SW 1271 (cell line): ENCODE measurements at places on chromosomes 3 and 15.
A peak's percentile ranks its signal among the peaks of the same experiment; 100 is the strongest.

- DNase-seq: no peak
These were observed 740 bp upstream of the OXSR1 start for GRCh38 chr3:38164643-38164951.

GRCh38 chr15:80778964-80779657 is at the start of gene CEMIP:
CEMIP (plus strand) TSS chr15:80779370; CDS start chr15:80873880, 94,510 bp downstream.
- DNase-seq: peak; percentile 9

DNA sequence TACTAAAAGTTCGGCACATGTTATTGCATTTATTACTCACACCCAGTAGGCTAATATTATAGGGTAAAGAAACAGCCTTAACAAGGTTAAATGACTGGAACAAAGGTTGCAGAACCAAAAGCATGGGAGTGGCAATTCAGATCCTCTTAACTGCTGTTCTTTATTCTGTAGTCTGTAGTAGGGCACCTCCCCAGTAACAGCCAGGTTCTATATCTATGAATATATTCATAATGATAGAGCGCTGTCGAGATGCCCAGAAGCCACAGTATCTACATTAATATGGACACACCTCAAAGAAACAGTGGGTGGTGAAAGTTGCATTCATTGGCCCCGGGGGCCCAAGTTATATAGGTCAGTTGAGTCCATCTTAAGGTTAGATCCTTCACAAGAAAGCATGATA is 340.9 kb upstream of the THRB start:
- DNase-seq: no peak

DNA sequence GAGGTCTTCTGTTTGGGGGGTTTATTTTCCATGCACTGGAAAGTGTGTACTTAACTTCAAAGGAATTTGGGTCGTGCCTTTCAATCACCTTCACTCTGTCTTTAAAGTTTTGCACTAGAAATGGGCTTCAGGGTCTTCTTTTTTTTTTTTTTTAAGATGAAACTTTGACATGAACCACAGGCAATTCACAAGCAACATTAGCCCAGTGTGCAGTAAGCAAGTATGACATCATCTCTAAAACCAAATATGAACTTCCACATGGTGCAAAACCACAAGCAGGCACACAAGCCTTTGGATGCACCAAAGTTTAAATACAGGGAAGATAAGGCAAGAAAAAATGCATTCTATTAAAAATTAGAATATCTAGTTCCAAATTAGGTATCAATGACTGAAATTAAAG is 381.9 kb downstream of the ERC2 start:
- DNase-seq: no peak

DNA sequence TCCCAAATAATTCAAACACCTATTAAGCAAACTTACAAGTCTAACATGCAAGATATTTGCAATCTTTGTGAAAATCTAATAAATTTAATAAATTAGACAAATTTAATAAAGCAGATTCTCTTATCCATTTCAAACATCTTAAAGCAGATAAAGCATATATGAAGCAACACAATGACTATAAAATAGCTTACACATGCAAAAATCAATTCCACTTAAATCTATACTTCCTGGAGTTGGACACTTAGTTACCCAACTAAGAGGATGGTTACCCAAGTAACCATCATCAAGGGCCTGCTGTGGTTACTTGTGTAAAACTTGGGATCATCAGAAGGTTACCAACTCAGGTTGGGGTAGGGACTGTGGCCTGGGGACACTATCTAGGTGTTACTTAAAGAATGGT is 206.8 kb downstream of the CD47 start:
- DNase-seq: no peak

DNA sequence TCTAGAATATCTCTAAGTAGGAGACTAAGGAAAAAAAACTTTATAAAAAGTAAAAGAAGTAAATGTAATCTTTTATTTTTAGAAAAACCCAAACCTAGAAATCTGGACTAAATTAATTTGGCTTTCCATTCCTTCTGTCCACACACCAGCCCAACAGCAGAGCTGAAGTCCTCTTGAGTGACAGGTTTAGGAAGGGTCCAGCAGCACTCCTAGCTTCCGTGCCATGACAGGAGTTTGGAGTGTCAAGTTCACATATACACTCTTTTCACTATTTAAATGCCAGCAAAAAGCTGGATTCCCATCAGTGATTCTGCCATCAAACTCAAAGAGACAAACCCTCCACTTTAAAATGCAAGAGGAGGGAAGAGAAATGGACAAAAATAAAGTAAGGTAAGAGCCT is 13.1 kb downstream of the PROK2 start:
- DNase-seq: no peak

DNA sequence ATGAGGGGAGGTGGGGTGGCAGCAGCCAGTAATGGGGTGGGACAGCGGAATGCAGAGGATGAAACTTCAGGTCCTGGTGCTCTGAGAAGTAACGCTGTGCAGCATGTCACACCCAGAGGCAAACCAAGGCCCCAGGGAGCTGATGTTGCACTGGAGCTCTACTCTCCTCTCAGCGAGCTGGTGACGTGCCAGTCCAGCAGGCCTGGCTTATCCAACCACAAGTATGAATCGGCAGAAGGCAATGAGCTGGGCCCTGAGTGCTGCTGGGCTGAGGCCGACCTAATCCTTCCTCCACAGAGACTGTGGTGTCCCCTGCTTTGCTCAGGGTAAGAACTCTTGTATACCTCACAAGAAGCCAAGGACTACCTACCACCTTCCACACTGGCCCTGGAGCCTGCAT is 30.5 kb downstream of the CD86 start:
- DNase-seq: no peak

DNA sequence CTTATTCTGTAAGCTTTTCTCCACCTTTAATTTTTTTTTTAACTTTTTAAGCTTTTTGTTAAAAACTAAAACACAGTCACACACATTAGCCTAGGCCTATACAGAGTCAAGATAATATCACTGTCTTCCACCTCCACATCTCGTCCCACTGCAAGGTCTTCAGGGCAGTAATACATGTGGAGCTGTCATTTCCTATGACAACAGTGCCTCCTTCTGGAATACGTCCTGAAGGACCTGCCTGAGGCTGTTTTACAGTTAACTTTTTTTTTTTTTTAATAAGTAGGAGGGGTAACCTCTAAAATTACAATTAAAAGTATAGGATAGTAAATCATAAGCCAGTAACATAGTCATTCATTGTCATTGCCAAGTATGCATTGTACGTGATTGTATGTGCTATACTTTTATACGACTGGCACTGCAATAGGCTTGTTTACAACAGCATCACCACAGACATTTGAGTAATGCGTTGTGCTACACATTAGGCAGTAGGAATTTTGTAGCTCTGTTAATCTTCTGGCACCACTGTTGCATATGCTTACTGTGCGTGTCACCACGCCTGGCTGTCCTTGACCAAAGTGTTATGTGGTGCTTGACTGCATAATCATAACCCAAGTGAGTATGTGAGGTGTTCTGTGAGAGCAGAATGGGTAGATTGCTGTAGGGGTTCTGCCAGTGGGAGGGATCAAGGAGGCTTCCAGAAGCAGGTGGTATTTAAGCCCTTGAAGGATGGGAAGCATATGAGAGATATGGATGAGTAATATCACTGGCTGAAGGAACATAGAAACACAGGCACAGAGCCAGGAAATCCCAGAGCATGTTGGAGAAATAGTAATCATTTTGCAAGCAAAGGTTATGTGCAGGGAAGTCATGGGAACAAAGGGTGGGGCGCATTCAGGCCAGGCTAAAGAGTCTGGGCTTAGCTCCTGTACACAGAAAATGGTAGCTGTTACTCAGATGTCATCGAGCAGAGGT is 18.3 kb downstream of the FBXO22 start:
- DNase-seq: peak; percentile 58

GRCh38 chr3:153045150-153045549 is 116.9 kb upstream of the RAP2B start:
- no peak for DNase-seq

DNA sequence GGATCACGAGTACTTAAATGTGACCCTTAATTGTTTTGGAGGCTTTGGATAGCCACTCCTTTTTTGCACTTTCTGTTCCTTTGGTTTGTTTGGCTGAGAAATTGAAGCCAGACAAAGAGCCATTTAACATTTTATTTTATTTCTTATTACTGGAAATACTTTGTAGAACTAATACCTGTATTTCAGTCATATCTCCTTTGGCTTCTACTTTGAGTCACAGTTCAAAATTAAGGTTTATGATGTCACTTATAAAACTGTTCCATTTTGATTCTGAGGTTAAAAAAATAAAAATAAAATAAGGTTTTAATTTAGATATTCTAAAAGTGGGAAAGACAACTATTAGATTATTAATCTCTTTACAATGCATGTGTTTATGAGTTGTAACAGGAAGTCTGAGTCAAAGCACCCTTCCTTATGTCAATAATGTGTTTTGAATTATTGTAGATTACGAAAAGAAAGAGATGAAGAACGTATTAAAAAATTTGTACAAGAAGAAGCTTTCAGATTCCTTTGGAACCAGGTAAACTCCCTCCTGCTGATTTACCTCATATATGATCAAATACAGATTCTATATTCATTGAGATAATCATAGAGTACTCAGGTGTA is 16.9 kb upstream of the NXPE3 start:
- no peak for DNase-seq

- DNase-seq: no peak
These were observed 15.8 kb upstream of the FANCD2 start for GRCh38 chr3:10010421-10010877.

GRCh38 chr15:45393851-45394250 is 15.5 kb upstream of the GATM start:
- DNase-seq: no peak

GRCh38 chr3:46485779-46486175 is 12.0 kb upstream of the RTP3 start:
- DNase-seq: no peak

GRCh38 chr3:63652066-63652725 is at the start of gene SNTN:
SNTN (plus strand) TSS chr3:63652675; CDS start chr3:63652688, 13 bp downstream.
- no peak for DNase-seq

DNA sequence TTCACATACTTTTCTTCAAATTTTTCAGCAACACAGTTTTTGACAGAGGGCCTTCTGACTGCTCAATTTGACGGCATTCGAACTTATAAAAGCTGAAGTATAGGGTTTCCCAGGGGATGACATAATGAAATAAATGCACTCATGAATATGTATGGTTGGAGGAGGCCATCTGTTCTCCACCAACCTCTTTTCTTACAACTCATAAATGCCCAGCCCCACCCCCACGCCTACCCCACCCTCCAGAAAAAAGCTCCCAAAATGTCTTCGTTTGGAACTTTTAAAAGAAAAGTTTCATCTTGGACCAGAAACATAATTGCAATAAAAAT is 211.6 kb upstream of the LRRN1 start:
- DNase-seq: no peak

GRCh38 chr3:12679468-12679867 is 15.6 kb upstream of the RAF1 start:
- peak; percentile 42 for DNase-seq

DNA sequence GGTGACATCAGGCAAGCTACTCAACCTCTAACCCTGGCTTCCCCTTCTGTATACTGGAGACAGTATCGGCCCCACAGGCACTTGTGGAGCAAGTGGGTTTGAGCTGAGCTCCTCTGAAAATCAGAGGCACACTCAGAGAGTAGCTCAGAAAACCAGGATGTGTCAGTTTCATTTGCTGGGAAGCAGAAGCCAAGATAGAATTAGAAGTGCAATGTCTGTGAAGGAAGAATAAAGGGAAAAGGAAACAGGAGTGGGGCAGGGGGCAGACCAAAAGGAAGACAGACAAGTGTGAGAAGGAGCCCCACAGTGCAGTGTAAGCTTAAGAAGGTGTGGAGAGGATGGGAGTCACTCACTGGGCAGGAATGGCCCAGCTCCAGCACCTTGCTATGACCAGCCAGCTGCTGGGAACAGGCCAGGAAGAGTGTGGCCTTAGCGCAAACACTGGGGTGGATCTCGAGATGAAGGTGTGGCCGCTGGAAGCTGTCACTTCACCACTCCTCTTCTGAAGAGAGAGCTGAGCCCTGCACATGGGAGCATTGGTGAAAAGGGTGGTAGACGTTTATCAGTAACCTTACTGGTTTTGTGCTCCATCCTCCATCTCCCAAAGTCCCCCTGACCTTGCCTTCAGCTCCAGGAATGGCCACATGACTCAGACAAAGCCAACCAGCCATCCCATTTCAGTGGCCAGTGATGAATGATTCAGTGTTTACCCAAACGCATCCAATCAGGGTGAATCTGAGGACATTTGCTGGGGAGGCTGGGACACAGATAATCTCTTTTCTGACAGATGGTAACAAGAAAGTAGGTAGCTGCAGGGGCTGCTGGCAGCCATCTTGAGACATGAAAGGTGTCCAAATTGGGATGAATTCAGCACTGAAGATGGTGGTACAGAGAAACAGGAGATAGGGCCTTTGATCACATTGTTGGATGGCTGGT is 108.4 kb downstream of the SHQ1 start:
- no peak for DNase-seq

DNA sequence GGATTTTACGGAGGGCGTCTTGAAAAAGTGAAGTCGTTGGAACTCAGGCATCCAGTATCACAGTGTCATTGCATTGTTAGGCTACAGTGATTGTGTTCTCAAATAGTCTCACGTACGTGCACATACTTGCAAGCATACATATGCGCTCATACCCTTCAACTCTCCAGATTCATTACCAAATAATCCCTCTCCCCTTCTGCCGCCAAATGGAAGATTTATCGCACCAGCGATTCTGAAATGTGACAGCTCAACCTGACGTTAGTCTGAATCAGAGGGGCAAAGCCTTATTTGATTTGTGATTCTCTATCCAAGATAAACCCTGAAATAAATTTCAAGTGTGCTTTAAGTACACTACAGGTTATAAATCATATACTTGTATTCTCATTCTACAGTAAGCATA is 119.4 kb downstream of the GADL1 start:
- no peak for DNase-seq

- DNase-seq: no peak
These were observed 661.6 kb downstream of the SI start for GRCh38 chr3:164416491-164417222.

DNA sequence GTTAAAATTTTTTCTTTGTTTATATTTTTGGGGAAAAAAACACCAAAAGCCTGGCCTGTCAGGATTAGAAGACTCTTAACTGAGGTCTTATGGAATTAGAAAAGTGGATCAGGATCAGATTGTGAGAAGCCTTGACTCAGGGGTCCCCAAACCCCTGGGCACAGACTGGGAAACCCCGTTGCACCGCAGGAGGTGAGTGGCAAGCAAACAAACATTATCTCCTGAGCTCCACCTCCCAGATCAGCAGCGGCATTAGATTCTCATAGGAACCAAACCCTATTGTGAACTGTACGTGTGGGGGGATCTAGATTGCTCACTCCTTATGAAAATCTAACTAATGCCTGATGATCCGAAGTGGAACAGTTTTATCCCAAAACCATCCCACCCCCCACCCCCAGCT is 117.2 kb downstream of the TCF12 start:
- no peak for DNase-seq

- DNase-seq: no peak
These were observed 22.9 kb downstream of the CHDH start for GRCh38 chr3:53823026-53823955.

GRCh38 chr3:38128303-38128655 is 8.6 kb downstream of the ACAA1 start:
- DNase-seq: no peak

DNA sequence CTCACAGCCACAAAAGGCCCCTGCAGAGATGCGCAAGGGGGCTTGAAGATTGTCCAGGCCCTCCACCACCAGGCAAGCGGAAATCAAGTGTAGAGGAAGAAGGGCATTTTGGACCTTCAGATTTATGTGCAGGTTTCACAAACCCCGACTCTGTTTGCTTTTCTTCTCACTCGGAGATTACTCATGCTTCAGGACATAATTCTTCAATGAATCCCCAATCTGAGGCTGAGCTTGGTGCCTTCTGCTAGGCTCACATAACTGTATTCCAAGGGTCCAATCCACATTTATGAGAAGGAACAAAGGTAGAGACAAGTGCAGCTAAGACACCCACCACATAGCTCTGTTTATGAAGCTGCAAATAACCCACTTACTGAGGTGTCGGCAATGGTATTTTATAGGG is 50.6 kb upstream of the NMNAT3 start:
- DNase-seq: no peak
